Fibroblast of the conjunctiva (primary cell): ENCODE measurements at places on chromosomes 5 and 9.

DNA sequence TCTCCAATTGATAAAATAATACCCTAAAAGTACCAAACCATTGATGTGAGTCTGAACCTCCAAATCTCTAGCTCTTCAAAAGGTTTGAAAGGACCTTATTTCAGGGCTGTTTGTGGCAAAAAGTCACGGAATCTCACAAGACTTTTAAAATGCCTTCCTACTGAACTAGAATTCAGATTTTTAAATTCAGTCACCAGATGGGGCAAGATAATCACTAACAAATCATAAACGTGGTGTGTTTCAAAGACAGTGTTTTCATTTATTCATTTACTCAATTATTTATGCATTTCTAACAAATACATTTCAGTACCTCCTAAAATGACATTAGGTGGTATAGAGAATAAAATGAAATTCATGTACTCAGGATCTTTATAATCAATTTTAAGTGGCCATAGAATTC is 68.2 kb upstream of the SMC2 start:
- no peak for DNase-seq

DNA sequence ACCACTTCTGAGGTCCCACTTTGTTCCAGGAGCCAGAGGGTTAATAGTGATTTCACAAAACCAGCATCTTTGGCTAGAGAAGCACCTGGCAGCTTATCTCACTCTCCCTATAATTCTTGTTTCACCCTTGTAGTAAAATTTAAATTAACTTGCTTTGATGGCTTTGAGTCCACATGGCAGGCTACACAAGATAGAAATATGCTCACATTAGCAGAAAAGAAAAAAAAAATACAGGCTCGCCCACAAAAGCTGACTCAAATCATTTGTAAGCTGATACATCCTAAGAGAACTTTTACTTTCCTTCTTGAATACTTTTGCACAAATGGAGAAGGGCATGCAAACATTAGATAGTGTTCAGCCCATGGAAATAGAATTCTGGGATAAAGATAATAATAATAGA is 36.2 kb downstream of the TNFSF15 start:
- no peak for DNase-seq

DNA sequence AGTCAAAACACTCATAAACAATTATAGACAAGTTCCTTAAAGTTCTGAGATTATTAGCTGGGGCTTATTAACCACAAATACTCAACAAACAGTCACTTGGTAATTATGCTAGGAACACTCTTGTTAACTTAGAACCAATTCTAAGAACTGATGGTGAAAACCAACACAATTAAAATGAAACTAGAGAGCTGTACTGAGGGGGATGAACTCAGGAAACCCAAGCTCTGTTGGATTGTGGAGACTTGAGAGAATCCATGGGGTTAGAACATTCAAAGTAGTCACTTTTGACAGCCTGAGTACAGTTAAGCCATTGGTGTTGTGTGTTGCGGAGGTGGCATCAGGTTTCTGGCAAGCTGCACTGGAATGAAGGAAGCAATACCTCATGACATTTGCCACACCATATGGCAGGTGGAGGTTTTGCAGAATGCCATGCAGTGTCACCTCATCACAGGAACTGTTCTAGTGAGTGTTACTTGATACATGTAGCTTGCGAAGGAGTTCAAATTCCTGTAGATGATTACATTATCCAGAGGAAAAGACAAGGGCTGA is 480.9 kb upstream of the CD180 start:
- DNase-seq, result no peak

GRCh38 chr5:17367256-17367840 is 130.7 kb upstream of the TAF11L2 start:
- DNase-seq, result no peak

DNA sequence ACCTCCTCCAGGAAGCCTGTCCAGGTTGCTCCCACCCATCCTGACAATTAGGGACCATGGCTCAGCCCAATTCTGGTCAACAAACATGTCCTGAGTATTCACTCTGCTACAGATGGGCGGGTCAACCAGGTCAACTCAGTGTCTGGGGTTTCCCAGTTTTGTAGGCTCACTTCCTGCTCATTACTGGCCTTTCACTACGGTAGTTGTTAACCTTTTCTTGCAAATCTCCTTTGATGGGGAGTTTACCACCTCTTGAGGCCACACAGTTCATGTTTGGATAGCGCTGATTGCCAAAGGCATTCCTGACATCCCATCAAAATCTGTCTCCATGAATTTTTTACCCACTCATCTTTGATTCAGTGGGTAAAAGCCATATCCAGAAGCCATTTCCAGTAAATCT is 13.8 kb downstream of the TMEM8B start:
- DNase-seq, result no peak

- no peak for DNase-seq
These were observed 16.4 kb upstream of the UBTD2 start for GRCh38 chr5:172299916-172300439.

DNA sequence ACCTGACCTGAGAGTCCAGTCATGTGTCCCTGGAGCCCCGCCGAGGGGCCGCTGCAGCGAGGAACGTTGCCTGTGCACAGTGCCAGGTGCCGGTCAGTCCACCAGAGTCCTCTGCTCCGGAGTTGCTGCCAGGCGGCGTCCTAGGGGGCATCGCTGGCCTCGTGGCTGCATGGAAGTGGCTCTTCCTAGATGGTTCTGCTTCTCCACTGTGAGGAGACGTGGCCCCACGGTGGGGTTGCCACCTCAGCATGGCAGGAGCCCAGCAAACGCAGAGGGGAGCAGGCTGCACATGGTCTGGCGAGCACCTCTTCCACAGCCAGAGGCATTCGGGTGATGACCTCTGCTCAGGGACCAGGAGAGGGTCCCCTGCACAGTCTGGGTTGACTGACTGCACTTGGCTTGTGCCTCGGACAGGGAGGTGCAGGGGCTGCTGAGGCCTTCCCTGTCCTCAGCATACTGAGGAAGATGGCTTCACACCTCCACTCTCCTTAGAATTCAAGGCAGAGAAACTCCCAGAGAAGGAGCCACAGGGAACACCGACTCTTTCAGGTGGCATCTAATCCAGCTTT is 25.9 kb upstream of the POMT1 start:
- DNase-seq, result no peak

- DNase-seq, result no peak
These were observed 2075.3 kb upstream of the C9orf72 start for GRCh38 chr9:29648601-29649000.
